ENCODE measurements at places on chromosomes 16 and 17.

DNA sequence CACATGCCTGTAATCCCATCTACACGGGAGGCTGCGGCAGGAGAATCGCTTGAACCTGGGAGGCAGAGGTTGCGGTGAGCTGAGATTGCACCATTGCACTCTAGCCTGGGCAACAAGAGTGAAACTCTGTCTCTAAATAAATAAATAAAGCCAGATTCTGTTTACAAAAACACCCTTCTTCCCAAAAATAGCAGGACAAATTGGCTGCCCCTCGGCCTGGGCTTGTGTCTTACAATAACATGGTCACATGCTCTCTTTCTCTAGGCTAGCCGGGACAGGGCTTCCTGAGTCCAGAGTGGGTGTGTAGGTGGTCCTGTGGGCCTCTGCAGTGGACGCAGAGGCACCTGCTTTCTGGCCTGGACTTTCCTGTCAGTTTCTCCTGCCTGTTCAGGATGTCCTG is 3.2 kb upstream of the EDC4 start:
- no peak for DNase-seq

DNA sequence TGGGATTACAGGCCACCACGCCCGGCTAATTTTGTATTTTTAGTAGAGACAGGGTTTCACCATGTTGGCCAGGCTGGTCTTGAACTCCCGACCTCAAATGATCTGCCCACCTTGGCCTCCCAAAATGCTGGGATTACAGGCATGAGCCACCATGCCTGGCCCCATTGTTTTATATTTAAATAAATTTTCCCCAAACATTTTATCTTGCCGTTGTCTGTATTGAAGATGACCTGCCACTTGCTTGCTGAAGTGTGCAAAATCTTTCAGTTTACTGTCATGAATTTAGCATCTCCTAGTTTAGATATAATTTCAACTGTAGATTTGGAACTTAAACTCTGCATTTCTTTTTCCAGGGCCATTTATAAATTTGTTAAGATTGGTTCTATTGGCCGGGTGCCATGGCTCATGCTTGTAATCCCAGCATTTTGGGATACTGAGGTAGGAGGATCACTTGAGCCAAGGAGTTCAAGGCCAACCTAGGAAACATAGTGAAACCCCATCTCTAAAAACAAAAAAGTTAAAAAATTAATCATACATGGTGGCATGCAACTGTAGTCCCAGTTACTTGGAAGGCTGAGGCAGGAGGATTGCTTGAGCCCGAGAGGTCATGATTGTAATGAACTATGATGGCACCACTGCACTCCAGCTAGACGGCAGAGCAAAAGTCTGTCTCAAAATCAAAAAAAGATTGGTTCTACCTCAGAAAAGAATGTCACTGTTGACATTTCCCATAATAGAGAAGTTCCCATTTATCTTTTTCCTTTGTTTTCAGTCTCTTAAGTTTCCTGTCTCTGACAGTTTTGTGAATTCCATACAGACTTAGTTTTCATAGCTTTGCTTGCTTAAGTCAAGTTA is 84.4 kb downstream of the VMP1 start:
- no peak for DNase-seq

- no peak for DNase-seq
Observed at GRCh38 chr17:72556944-72557826, 436.4 kb downstream of the SOX9 start.

DNA sequence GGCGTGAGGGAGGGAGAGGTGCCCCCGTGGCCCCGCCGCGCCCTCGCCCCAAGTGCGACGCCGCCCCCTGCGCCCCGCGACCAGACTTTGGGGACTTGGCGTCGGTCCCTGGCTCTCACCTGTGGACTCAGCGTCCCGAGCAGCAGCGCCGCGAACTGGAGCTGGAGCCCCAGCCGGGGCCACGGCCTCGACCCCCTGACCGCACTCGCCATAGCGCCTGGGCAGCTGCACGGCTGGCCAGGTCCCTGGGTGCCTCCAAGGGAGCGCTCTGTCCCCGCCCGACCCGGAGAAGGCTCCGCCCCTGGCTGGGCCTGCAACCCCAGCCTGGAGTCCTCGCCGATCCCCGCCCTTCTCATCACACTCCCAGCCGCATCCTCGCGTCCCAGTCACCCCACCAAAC is at the start of gene ERN2:
ERN2 (minus strand) TSS at position 247 of the 400 bp plus-strand sequence; CDS start at position 212, 35 bp downstream.
- no peak for DNase-seq

GRCh38 chr17:9251273-9251672 is 230.0 kb downstream of the NTN1 start:
- no peak for DNase-seq

DNA sequence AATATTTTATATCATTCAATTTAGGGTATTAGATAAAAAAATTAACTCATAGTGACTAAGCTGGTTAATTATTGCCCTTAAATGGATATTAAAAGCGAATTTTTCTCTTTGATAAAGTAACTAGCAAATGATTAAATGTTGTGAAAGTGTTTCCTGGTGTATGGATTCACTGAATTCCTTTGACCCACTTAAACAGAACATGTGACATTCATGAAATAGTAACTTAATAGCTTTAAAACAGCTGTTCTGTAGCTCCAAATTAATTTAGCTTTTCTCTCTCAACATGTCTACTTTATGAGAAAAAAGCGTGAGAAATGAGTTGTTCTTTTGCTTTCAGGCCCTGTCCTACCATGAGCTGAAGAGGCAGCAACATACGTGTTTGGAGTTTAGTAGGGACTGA is 36.4 kb upstream of the APPBP2 start:
- no peak for DNase-seq

DNA sequence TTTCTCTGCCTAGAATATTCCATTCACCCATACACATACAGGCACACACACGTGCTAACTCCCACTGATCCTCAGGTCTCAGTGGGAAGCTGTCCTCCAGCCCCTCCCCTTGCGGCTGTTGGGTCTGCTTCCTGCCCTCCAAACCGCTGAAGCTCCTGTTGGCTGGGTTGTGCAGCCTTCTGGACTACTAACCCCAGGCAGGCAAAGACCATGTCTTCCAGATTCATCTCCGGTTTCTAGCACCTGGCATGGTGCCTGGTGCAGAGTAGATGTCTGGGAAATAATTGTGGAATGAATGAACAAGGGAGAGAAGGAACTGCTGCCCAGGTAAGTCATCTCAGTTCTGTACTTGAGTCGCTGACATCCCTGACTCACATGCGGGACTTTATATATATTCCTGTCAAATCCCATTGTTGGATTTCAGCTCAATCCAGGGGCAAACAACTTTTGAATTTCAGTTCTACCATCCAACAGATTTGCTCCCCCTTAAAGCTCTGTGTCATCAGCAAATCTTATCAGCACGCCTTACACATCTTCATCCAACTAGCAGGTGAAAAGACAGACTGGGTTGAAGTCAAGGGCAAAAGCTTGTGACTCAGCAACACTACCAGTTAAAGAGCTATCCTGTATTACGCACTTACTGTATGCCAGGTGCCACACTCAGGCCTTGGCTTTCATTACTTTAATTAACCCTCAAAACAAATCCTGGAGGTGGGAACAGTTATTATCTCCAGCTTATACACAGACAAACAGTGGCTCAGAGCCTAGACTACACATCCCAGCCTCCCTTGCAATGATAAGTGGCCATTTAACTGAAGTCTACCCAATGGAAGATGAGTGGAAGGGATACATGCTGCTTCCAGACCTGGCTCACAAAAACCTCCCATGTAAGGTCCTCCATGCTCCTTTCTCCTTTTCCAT is 51.1 kb downstream of the SRCIN1 start:
- DNase-seq: no peak

DNA sequence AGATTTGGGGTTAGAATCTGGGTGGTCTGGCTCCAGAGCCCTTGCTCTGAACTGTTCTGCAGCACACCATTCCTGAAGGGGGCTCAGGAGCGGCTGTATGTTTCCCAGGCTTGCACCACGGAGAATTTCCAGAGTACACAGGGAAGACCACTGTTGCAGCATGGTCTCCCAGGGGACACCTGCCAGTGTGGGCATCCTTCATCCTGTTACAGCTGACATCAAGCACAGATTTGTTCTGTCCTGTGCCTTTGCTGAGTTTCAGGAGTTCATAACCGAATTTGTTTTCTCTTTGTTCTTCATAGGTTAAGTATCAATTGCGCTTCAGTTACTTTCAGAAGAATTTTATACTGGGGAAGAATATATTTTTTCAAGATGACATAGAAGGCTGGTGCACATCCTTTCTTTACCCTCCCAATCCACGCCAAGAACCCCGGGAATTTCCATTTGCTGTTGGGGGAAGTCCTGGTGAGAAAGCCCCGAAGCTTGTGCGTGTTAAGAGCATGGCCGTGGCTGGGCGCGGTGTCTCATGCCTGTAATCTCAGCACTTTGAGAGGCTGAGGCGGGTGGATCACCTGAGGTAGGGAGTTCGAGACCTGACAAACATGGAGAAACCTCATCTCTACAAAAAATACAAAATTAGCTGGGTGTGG is 26.3 kb upstream of the ABCA3 start:
- no peak for DNase-seq

- no peak for DNase-seq
Observed at GRCh38 chr16:77223184-77223583, 24.0 kb downstream of the SYCE1L start.

DNA sequence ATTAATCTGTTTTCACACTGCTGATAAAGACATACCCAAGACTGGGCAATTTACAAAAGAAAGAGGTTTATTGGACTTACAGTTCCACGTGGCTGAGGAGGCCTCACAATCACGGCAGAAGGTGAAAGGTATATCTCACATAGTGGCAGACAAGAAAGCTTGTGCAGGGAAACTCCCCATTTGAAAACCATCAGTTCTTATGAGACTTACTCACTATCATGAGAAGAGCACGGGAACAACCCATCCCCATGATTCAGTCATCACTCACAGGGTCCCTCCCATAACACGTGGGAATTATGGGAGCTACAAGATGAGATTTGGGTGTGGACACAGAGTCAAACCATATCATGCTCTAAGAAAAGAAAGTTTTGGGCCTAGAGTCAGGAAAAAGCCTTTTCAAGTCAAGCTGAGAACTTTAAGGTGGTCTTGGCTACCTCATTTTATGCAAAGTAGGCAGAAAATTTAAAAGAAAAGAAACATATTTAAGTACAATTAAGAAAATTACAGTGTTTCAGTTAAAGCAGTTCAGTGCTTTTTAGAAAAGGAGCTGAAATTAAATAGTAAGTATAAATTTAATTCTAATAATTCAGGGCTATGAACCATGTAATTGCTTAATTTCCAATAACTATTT is 24.9 kb upstream of the CRYM start:
- no peak for DNase-seq

DNA sequence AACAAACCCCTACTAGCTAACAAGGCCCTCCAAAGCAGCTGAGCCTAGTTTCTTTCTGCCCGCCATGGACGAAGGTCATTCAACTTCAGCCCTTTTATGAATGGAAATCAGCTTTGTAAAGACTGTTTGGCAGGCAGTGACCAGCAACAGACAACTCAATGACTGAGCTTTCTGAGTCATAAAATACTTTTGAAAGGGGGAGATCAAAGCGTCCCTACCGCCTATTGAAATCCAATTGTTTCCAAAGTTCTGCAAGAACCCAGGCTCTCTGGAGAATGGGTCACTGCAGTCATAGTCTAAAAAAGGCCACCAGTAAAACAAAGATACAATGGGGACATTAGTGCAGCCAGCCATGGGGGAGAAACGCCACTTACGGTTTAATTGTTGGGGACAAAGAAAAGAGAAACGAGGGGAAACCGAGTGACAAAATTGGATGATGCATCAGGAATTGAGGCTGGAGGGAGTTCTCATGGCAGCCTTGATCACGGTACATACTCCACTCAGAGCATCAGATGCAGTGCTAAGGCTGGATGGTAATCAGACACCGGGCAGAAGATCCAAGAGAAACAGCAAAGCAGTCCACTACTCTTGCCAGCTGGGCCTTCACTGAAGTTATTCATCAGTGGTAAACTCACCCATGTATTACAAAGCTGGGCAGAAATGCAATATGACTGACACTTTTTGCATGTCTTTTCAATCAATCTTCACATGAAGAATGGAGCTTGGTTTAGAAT is 9.8 kb downstream of the ADAMTS18 start:
- DNase-seq: no peak

GRCh38 chr16:80620736-80621605 is 80.2 kb downstream of the DYNLRB2 start:
- DNase-seq: no peak

- no peak for DNase-seq
Observed at GRCh38 chr17:68318103-68318991, 27.1 kb downstream of the ARSG start.

- no peak for DNase-seq
Observed at GRCh38 chr16:53597776-53598175, 94.8 kb upstream of the AKTIP start.

- no peak for DNase-seq
Observed at GRCh38 chr17:7633093-7633492, 3.2 kb downstream of the SHBG start.

GRCh38 chr17:71709271-71709890 is 411.4 kb upstream of the SOX9 start:
- no peak for DNase-seq

DNA sequence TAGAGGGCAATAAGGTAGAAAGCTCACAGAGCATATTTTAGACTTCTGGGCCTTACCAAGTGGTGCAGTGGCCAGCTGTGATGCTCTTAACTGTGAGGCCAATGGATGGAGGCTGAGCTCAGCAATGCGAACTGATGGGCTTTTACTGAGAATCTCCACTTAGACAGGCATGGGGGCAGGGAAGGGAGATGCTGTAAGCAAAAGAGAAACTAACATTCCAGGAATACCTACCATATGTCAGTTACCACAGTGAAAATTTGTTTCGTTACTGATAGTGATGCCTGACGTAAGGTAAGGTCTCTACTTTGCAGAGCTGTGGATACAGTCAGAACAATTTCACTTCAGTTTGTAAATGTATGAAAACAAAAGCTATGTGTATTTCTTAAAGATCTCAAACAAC is 250.6 kb upstream of the ZFHX3 start:
- no peak for DNase-seq

- DNase-seq: no peak
Observed at GRCh38 chr17:21524211-21524591, 148.0 kb downstream of the KCNJ12 start.

GRCh38 chr17:74785981-74786360 is 9.8 kb upstream of the NAT9 start:
- no peak for DNase-seq

DNA sequence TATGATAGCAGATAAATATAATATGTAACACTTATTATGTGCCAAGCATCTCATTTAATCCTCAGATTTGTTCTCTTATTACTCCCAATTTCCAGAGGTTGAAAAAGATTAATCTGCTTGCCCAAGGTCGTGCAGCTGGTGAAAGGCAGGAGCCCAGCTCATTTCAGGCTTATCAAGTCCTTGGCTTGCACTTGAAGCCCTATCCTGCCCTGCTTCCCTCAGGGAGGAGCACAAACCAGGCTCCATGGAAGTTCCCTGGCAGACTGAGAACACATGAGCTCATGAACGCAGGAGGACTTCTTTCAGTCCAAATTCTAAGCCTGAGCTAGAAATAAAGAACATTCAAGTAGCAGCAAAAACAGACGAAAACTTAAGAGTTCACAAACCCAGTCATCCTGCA is 74.8 kb downstream of the USP31 start:
- DNase-seq: no peak

GRCh38 chr16:57303021-57303909 is 18.8 kb upstream of the PLLP start:
- DNase-seq: no peak
